AG09319 (cell line): ENCODE measurements at places on chromosomes 1 and 21.

GRCh38 chr1:47592296-47593012 is 154.6 kb downstream of the FOXD2 start:
- no peak for DNase-seq

DNA sequence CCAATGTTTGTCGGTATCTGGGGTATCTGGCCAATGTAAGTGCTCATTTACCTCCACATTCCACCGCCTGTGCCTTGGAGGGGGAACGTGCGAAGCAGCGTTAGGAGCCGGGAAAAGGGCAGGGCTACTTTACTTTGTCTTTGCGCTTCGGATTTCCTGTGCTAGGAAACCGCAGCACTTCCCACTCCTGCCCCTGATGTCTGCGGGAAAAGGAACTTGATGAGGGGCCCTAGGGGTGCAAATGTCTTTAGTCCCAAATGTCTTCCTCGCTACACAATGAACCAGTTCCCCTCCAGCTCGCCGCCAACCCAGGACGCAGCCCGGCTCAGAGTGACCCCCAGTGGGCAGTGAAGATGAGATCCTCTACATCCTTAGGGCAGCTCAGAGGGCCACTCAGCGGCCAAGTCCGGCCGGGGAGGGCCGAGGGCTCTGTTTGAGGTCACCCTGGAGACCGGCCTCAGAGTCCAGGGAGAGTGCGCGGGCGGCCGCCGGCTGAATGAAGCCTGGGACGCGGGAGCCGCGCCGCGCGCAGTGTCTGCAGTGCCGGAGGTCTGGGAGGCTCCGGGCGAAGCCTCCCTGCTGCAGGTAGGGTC is at the start of gene DYNLT5:
TSS of gene DYNLT5 (plus strand) at position 460 of the 593 bp plus-strand sequence. CDS start 2,200 bp downstream, outside the sequence.
- no peak for DNase-seq

GRCh38 chr1:159591981-159592380 is 4.4 kb downstream of the APCS start:
- DNase-seq: no peak

DNA sequence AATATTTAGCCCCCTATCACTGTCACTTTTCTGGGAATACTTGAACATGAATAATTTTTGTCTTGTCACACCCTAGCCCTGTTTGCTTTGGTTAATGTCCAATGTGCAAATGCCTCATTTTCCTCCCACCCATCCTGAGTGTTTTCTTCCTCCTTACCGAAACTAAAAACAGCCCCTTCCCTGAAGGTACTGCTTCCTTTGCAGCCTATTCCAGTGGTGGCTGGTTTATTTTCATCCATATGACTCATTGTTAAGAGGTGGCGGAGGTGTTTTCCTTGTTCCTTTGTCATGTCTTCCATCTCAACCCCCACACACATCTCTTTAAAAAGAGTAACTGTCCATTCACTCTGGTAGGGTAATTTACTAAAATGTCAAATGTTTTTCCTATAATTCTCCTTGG is 40.4 kb downstream of the CD55 start:
- no peak for DNase-seq

DNA sequence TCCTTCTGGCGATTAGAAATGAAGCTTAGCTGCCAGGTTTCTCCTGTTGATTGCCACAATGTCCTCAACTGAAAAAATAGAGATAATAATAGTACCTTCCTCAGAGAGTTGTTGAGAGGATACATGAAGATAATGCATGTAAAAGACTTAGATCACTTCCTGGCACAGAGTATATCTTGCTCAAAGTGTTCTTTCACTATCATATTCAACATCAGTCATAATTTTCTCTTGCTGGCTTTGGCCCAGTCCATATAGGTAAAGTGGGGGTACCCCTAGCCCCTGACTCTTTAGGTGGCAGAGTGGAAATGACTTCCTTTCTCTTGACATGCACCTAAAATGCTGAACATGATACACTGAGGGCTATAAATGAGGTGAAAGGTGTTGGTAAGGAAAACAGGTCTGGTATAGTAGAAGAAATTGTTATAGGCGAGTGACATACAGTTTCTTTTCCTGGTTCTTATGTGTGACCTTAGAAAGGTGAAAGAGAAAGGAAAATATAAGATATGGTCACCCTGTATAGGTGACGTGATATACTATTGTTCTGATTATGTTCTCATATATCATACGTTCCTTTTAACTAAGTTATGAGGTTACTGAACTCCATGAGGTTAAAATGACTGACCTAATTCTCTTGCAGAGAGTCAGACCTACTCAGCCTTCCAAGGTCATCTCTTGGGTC is 209.9 kb upstream of the DEPDC1 start:
- DNase-seq: no peak

DNA sequence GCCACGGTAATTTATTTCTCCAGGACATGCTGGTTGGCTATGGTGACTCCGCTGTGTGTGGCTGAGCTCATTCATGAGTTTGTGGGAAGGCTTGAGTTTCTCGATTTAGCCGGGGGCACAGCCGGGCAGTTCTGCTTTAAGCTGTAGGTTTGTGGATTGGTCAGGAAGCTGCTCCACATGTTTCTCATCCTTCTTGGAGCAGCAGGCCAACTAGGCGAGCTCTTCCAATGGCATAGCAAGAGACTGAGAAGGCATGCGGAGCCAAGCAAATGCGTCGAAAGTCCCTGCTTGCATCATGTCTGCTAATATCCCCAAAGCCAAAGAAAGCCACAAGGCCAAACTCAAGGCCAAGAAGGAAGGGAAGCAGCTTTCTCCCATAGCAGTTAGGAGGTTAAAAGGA is 71.6 kb upstream of the GREM2 start:
- peak; percentile 97 for DNase-seq

DNA sequence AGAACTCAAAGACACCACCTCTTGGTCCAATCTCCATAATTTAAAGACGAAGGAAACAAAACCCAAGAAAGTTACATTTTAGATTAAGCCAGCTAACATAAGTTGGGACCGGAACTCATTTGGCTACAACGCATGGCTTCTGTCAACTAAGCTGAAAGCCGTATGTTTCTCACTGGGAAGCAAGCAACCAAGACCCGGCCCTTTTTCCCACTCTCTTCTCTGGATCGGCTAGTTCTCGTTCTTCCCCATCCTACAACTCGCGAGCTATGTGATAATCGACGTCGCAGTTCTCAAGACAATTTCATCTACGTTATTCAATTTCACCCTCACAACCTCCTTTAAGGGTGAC is 601 bp downstream of the CCT8 start:
- no peak for DNase-seq

DNA sequence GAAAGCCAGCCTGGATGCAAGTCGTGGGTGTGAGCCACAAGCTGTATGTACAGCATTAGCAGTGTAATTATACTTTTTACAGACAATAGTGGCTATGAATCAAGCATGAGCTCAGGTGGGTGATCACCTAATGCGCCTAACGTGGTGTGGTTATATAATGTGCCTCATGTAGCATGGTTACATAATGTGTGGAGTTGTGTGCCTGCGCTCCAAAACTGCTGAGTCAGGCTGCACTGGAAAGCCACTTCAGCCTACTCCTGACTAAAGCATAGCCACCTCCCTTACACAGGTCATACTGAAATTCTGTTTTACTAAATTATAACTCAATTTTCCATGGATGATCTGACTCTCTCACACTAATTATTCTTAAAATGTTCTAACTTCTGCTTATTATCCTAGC is 69.8 kb downstream of the KCNT2 start:
- no peak for DNase-seq

- no peak for DNase-seq
Measured at GRCh38 chr1:105027838-105028471, 1278.3 kb downstream of the AMY1C start.

- no peak for DNase-seq
Measured at GRCh38 chr1:150165622-150166612, 16.2 kb downstream of the PLEKHO1 start.

DNA sequence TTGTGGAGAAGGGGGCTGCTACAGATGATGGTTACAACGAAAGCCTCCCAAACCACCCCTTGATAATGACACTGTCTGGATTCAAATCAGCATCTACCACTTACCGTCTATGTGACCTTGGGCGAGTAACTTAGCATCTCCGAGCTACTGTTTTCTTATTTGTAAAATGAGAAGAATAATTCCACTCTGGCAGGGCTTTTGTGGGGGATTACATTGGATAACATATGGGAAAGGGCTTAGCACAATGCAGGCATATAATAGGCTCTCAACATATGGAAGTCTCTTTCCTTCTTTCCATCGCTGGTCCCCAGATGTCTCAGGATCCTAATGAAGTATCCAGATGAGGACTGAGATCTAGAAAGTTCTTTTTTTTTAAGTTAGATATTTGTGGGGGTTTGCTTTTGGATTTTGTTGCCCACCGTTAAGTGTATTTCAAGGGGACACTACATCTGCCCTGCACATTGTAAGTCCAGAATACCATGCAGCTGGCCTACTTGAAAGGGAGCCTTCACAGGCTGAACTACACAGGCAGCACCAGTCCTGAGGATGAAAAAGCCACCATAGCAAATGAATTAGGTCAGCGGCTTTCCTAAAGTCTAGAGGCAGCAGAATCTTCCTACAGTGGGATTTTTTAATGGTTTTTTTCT is 172.2 kb upstream of the IRF2BP2 start:
- no peak for DNase-seq

- DNase-seq: no peak
Measured at GRCh38 chr1:77541162-77541545, 141.3 kb downstream of the ZZZ3 start.

DNA sequence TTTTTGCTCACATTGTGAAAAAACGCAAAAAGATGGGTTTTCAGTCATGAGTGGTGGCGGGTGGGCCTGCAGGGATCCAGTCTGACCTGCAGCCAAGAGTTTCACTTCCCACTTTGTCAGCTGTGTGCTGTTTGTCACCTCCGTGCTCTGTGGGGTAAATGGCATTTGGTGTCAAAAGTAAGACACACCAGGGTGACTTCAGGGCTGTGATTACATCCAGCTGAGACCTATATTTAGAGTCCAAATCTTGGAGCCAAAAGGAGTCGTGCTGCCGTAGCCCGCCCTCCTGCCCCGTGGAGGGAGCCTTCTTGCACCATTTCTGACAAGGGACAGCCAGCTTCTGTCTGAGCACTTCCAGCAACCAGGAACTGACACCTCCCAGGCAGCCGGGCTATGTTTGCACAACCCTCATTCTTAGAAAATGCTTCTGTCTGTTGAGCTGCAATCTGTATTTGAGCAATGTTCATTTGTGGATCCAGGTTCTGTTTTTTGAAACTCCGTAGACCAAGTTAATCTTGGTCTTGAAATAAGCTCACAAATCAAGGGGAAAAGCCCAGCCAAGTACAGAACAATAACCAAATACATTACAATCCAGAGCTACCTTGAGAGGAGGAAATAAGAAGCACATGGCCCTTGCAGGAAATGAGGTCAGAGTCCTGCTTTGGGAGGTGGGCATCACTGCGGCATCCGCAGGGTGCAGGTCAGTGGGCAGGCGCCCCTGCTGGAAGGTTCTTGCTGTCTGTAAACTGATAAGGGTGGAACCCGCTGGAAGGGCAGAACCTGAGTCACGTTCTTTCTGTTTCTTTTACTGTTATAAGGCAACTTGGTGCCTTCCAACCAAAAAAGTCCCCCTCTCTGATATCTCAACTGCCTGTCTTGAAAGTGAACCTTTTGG is 14.4 kb downstream of the ABCG1 start:
- no peak for DNase-seq

GRCh38 chr1:170692866-170693575 is 29.1 kb downstream of the PRRX1 start:
- no peak for DNase-seq

DNA sequence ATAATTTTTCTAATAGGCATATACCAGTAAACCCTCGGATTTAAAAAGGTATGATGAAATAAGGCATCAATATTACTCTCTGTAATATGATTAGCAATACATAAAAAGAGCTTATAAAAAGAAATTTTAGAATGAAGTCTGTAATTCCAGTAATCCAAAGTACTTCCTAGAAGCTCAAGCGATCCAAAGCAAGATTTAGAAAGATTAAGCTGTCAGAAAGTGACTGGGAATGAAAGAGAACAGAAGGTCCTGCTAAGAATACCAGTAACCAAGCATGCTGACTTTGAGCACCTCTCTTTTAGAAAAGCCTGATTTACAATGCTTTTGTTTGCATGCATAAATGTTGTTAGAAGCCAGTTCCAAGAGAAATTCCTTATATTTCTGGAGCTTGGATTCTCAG is 125.1 kb downstream of the GIPC2 start:
- DNase-seq: no peak

DNA sequence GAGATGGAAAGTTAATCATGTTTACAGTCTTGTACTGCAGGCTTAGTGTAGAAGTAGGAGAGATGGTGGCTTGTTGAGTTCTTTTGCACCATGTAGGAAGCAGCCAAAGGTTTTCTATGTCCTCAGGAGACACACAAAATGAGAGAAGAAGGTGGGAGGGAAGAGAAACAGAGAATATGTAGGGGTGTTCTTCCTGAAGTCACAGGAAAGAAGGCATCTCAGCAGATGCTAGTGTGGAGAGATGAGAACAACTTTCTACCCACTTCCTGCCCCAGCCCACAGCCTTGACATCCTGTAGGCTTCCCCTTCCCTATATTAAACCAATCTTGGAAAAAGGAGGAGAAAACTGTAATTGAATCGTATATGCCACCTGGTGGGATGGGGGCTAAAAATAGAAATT is 217.0 kb downstream of the S1PR1 start:
- no peak for DNase-seq

GRCh38 chr1:115112496-115113375 is 23.4 kb upstream of the TSPAN2 start:
- DNase-seq: no peak
